Pancreas (tissue), 10 donors: ENCODE measurements at places on chromosomes 13 and 19.

- DNase-seq: no peak
Measured at GRCh38 chr13:33872005-33872351, 54.0 kb downstream of the RFC3 start.

- no peak for DNase-seq
Measured at GRCh38 chr19:54129617-54129996, 8.0 kb upstream of the CNOT3 start.

- no peak for DNase-seq
Measured at GRCh38 chr19:46017874-46018675, 4.8 kb downstream of the PGLYRP1 start.

- DNase-seq: no peak
Measured at GRCh38 chr13:40779796-40780285, 8.9 kb upstream of the MRPS31 start.

GRCh38 chr19:35392742-35393715 lies 22.2 kb downstream of the GPR42 start:
- DNase-seq: no peak

GRCh38 chr13:53098455-53098854 lies 69.8 kb downstream of the OLFM4 start:
- no peak for DNase-seq

GRCh38 chr13:106187501-106188095 lies 347.9 kb downstream of the EFNB2 start:
- no peak for DNase-seq

DNA sequence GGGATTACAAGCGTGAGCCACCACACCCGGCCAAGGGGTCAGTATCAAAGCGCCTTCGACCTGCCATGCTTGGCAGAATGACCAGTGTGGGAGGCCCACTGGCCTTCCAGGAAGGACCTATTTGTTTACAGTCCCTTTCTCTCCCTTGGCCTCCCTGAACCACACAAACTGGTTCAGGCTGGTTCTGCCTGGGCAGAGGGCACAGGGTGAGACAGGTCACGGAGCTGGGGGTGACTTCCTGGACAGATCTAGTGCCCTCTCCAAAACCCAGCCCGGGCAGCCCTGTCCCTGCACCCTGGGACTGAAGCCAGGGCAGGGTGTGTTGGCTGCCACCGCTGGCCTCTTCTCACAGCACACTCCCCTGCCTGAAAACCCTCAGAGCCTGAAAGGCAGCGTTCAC lies 11.3 kb downstream of the PLEKHF1 start:
- DNase-seq: no peak

- DNase-seq: peak; percentile 54
Measured at GRCh38 chr13:74288361-74288911, 154.2 kb upstream of the KLF12 start.

GRCh38 chr13:110626521-110626920 lies 11.2 kb downstream of the NAXD start:
- no peak for DNase-seq

- DNase-seq: no peak
Measured at GRCh38 chr19:33595783-33596182, 26.0 kb upstream of the CHST8 start.

GRCh38 chr13:50170447-50171037 lies 155.3 kb downstream of the KCNRG start:
- DNase-seq: no peak

DNA sequence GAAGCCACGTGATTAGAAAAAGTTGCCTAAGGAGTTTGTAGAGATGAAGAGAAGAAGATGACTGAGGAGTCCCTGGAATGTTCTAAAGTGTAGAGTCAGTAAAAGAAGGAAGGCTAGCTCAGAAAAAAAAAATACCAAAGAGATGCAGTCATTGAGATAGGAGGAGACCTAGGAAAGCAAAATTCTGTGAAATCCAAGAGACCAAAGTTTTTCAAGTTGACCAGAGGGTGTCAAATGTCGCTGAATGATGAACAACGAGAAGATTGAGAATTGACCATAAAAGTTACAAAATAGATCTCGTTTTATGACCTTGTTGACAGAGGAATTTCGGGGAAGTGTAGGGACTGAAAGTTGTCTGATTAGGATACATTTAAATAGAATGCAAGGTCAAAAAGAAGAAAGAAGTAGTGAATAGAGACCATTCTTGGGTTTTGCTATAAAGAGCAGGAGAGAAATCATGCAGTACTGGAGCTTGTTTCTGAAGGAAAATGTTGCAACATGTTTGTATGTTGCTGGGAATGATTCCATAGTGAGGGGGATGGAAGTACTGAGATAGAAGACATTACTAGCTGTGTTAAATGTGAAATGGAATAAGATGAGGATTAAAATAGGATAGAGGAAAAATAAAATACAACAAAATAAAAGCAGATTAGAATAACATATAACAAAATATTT lies 30.2 kb upstream of the HTR2A start:
- DNase-seq: no peak

- no peak for DNase-seq
Measured at GRCh38 chr13:42137856-42138537, 89.5 kb downstream of the DGKH start.

- DNase-seq: no peak
Measured at GRCh38 chr13:76216729-76217128, 580.6 kb downstream of the LMO7 start.

DNA sequence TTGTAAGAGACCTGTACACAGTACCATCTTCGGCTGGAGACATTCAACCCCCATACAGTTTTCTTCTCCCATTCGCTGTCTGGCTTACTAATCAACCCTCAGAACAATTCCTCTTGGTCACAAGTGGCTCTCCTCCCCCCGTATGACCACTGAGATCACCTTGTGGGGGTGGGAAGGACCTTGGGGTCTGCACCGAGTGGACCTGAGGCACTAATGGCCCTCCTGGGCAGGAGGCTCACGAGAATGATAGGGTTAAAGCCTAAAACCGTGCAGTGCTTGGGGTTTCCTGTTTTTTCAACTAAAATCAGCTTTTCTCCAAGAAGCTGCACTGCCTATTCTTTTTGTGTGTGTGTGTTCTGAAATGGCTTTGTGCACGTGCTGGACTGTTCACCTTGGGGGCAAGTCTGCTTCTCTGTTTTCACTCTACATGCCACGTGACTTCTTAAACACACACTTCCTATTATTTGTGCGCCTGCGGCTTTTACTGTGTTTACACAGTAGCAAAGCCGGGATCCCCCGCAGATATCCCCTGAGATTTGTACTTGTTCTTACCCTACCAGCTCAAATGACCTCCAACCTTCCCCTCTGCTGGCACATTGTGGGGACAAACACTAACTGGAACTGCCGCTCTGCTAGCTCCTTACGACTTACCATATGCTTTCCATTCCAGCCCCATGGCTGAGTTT lies 12.3 kb downstream of the RBM26 start:
- no peak for DNase-seq

DNA sequence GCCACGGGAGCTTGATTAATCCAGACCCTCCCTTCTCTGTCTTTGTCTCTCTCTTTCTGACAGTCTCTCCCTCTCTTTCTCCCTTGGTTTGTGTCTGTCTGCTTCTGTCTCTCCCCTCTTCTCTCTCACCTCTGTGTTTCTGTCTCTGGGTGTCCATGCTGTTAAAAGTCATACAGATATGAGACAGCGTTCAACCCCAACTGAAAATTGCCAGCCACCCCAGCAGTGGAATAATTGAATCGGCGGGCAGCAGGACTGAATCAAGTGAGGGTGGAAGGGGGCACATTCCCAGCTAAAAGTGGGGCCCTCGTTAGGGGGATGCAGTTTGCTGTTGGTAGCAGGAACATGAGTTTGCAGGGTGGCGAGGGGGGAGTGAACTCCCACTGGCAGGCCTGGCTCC lies 43.7 kb downstream of the TINCR start:
- no peak for DNase-seq

DNA sequence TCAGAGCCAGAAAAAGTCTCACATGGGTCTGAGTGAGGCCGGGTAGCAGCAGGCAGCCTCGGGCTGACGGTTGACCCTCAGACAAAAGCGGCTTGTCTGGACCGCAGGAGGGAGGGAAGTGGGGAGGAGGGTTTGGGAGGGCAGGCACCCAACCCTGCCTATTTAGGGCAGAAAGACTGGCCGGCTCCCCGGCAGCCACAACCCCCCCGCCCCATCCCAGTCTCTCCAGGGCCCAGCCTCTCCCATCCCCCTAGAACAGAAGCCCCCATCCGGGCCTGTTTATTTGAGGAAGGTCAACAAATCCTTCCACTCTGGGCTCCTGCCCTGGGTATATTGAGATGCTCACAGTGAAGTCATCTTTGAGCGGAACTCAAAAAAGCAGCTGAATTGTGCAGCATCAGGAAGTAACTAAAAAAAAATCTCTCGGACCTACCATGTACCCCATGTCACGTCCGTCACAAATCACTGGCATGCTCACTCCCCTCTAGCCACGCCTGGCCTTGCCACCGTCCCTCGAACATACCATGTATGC lies 6.3 kb downstream of the DACT3 start:
- DNase-seq: no peak

DNA sequence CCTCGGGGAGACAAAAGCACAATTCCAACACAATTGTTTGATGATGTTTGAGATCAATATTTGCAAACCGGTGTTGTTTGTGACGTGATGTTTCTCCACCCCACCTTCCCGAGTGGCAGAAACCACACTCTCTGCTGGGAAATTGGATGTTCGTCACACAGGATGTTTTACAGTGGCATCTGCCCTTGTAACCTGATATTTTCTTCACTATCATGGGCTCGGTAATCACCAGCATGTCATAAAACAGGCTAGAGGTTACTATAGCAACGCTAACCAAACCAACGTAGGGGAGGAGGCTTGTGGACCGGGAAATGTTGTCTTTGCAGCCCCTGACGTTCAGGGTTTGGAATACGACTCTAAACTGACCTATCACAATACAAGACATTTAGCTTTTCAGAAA lies 454.5 kb downstream of the IRS2 start:
- no peak for DNase-seq

DNA sequence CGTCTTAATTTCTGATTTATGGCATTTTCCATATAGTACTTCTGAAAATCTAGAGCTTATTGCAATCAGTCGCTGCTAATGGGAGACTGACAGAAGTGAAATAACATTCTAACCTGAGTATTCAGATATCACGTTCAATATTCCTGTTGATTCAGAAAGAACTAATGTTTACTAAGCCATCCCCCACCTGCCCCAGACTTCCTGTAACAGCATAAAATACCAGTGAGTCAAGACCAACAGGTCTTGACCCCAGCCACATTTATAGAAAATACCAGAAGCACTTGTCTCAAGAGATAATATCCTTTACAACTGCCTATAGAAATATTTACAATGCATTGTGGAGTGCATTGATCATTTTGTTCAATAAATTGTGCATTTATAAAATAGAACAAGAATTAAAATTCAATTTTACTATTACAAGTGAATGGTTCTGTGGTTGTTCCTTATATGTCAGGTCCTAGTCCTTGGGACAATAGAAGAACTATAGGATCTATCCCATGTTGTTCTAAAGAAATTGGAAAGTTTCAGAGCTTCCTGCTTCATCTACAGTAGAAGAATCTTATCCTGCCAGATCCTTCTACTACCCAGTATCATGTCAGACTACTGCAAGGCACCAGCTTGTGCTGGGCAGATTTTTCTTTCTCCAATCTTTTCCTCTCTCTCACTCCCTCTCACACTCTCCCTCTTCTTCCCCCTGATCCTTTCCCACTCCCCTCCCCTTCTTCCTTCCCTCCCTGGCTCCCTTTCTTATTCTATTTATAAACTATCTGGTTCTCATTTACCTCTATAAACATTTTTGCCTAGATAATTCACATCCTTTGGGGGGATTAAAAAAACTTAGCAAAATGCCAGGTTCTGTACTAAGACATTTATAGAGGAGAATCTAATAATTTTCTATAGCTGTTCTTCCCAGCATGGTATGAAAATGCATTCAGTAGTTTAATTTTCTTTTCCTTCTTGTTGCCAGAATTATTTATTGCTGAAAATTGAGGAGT lies 629.9 kb downstream of the DIAPH3 start:
- no peak for DNase-seq

GRCh38 chr13:41660411-41660810 lies 203.1 kb downstream of the RGCC start:
- DNase-seq: no peak

DNA sequence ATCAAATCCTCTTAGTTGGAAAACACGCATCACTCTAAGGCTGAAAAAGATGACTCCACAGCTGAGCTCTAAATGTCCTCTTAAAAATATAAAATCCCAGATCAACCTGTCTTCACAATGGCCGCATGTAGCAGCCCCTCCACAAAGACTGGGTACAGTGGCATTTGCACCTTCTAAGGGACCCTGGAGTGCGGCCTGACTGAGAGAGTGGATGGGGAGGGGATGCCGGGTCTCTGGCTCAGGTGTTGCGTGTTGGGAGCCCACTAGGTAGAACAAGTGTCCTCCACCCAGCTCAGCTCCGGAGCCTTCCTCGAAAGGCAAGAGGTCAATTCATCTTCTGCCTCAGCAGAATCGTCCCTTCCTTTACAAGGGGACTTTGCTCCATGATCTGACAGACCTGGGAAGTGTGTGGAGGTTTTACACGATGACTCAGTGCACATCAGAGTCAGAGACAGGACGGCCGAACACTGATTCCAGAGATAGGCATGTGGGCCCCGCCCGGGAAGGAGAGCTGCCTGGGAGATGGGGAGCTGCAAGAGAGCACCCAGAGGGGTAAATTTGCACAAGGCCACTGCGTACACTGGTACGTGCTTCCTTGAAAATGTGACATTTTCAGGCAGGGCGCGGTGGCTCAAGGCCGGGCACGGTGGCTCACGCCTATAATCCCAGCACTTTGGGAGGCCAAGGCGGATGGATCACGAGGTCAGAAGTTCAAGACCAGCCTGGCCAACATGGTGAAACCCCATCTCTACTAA lies 23.5 kb upstream of the SLC15A1 start:
- no peak for DNase-seq

GRCh38 chr13:107993239-107993949 lies 221.9 kb downstream of the LIG4 start:
- no peak for DNase-seq

- peak; percentile 87 for DNase-seq
Measured at GRCh38 chr19:17757125-17757524, 5.8 kb downstream of the FCHO1 start.

GRCh38 chr19:17862711-17863519 lies 3.2 kb downstream of the RPL18A start:
- no peak for DNase-seq

- DNase-seq: peak; percentile 63
Measured at GRCh38 chr19:49637821-49638738, 1.9 kb downstream of the RRAS start.

DNA sequence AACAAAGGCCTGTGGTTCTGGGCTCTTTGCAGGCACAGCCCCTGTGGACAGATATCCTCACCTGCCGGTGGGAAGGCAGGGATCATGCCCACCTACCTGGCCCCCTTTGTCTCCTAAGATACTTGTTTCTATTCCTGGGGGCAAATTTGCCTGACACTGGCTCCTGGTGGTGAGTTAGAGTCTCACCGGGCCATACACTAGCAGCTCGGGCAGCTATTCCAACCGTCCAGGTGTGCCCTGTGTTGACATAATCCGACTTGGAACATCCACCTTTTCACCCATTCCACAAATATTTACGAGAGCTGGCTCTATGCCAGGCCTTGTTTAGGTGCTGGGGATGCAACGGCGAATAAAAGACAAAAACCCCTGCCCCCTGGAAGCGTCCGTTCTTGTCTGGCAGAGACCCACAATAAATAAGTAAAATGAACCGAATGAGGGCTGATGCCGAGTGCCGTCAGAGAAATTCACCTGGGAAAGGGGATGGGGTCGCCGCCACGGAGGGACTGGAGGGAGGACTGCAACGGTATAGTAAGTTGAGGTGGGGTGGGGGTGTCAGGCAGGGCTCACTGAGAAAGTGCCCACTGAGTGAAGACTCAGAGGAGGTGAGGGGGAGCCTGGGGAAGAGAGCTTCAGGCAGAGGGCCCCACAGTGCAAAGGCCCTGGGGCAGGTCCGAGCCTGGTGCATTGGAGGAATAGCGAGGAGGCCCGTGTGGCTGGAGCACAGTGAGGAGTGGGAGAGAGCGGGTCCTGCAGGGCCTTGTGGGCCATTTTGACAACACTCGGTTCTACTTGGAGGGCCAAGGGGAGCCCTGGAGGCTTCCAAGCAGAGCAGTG lies 43.2 kb upstream of the RANBP3 start:
- DNase-seq: peak; percentile 53
